ENCODE measurements at places on chromosomes 11 and 22.
A peak's percentile ranks its signal among the peaks of the same experiment; 100 is the strongest.

DNA sequence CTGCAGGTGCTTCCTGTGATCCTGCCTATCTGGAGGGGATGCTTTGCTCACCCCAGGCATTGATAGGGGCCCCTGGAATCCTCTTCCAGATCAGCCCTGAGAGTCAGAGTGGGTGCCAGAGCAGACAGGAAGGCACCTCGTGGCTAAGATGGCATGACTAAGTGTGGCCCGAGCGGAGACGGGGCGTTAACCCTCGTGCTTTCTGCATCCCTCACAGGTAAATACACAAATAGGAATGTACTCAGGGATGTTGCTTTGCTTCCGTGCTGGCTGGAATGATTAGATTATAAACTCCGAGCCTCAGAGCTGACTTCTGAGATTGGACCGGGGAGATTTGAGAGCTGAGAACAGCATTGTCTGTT, 312.7 kb upstream of the B3GAT1 start:
- DNase-seq: no peak

GRCh38 chr11:2256293-2256913, 14.0 kb downstream of the ASCL2 start:
- DNase-seq: no peak

- peak; percentile 39 for DNase-seq
Measured at GRCh38 chr11:78796956-78797355, 222.3 kb upstream of the NARS2 start.

DNA sequence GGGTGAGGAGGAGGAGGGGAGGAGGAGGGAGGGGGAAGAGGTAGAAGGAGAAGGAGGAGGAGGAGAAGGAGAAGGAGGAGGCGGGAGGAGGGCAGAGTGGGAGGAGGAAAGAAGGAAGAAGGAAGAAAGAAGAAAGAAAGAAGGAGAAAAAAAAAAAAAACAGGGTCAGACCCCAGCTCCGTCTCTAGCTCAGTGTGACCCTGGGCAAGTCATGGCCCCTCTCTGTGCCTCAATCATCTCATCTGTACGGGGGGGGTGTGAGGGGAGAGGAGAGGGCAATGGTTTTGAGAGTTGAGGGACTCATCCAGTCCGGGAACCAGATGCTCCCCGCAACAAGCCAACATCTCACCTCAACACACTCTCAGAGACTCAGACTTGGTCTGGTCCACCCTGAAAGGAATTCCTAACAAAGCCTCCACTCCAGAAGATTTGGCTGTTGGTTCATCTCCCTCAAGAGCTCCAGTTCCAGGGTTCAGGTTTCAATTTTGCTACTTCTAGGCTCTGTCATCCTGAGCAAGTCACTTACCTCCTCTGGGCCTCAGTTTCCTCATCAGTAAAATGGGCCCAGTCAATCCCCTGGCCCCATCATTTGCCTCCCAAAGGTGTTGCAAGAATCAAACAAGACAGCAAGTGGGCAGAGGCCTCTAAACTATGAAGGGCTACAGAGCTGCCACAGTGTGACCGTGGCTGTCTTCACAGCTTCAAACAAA, 7.7 kb downstream of the CARD10 start:
- no peak for DNase-seq

- DNase-seq: no peak
Measured at GRCh38 chr11:24567380-24567779, 70.5 kb downstream of the LUZP2 start.

- no peak for DNase-seq
Measured at GRCh38 chr22:49084206-49084605, 743.5 kb downstream of the BRD1 start.

DNA sequence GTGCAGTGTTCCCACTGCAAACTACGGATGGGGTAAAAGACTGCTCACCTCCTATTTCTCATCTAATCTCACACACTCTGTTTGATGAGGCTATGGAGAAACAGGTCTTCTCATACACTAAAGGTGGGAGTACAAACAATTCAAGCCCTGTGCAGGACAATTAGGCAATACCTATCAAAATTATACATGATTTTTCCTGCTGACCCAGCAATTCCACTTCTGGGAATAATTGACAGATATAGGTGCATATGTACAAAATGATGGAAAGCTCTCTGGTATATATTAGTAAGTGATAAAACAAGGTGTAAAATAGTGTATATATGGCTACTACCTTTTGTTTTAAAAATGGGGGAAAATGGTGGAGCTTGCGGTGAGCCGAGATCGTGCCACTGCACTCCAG, 23.1 kb downstream of the BDNF start:
- no peak for DNase-seq

DNA sequence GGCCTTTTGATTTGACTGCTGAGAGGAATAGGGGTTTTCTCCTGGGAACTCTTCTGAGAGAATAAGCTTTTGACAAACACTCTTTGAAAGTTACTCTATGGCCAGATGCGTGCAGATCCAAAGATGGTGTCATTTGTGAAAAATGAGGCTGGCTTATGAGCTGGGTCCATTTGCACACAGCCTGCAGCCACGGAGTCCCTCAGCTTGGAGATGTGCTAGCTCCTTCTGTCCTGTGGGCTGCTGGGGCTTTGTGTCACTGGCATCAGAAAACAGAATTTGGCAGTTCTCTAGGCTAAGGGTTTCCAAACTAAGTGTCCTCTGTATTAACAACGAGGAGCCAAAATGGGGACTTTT, 702.4 kb downstream of the NTM start:
- DNase-seq: no peak

DNA sequence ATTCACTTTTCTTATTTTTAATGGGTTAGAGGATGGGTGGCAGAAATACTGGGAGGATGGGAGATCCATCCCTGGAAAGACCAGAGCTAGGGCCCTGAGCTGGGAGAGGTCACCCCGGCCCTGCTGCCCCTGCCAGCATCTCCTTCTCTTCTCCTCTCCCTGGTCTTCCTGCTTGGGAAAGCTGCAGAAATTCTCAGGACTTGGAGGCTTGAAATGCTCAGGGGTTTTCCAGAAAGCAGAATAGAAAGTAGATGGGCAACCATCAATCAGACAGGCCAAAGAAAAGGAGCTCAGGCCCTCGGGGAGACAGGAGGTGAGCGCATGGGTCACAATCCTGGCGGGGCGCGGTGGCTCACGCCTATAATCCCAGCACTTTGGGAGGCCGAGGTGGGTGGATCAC, 1.5 kb downstream of the APOBEC3H start:
- DNase-seq: no peak

DNA sequence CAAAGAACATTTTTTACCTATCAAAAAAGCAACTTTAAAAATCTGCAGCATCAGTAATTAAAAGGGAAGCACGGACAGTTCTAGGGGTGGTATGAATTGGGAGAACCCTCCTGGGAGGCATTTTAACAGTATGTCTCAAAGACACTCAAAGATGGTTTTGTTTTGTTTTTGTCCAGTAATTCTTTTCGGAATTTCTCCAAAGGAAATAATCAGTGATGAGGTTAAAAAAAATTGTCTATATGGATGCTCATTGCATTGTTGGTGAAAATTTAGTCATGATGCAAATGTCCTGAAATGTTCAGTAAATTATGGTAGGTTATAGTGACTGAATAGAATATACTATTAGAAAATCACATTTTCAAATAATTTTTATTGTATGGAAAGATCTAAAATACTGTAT, 115.1 kb downstream of the ATXN10 start:
- no peak for DNase-seq

- DNase-seq: no peak
Measured at GRCh38 chr22:37165940-37166674, 16.4 kb upstream of the IL2RB start.

GRCh38 chr11:93519179-93519578, 24.0 kb downstream of the SMCO4 start:
- no peak for DNase-seq

DNA sequence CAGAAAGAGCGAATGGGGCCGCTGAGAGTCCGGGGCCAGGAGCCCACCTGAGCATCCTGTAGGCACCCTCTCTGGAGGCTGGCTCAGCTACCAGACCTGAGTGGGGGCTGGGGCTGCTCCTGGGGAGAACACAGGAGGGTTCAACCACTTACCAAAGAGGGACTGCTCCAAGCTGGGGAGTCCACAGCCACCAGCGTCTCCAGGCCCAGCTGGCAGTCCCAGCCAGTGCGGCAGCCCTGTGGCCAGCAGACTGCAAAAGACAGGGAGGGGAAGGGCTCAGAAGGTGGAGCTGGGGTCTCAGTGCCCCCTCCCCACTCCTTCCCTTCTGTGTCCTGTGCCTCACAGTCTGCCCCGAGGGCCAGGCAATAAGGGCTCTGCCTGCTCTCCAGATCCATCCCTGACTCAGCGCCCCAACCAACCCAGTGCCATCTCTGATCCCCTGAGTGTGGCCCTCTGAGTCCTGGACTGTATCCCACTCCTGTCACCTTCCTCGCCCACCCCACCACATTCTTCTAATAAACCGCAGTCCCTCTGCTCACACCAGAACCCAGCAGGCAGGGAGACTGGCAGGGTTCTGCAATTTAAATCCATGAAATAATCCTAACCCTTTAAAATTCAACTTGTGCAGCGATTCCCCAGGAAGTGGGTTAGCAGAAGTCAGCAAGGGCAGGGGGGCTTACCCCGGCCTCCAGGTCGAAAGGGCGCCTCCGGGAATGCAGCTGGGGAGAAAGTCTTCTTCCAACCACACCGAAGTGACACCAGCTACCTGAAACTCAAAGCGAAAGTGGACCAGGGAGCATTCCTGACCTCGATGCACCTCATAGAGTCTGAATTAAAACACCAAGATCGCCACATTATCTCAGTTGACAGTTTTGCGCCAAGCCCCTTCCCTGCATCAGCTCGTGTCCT, 13.3 kb downstream of the CHST1 start:
- DNase-seq: no peak

- no peak for DNase-seq
Measured at GRCh38 chr22:29109822-29110221, 37.0 kb downstream of the KREMEN1 start.

DNA sequence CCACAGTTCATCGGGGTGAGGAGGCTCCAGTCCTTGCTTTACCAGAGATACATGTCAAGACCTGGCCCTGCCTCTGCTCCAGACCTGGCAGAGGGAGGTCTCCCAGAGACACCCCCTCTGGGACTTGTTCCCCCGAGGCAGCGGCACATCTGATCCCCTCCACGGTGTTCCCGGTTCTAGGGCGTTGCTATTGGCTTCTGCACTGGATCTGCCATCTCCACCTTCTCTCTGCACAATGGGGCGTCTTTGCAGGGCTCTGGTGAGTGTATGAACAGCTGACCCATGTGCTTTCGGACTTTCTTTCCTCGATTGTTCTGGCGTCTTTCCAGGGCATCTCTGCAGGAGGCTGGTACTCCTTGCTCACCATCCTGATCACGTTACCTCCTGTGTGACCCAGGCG, 930.4 kb downstream of the TBC1D22A start:
- no peak for DNase-seq

- no peak for DNase-seq
Measured at GRCh38 chr11:34620820-34621792, at the start of gene EHF. Gene EHF, plus strand, starts transcription at chr11:34621093. Its CDS starts 21,538 bp downstream, at chr11:34642631.

- no peak for DNase-seq
Measured at GRCh38 chr11:125256541-125257189, 92.1 kb downstream of the PKNOX2 start.

DNA sequence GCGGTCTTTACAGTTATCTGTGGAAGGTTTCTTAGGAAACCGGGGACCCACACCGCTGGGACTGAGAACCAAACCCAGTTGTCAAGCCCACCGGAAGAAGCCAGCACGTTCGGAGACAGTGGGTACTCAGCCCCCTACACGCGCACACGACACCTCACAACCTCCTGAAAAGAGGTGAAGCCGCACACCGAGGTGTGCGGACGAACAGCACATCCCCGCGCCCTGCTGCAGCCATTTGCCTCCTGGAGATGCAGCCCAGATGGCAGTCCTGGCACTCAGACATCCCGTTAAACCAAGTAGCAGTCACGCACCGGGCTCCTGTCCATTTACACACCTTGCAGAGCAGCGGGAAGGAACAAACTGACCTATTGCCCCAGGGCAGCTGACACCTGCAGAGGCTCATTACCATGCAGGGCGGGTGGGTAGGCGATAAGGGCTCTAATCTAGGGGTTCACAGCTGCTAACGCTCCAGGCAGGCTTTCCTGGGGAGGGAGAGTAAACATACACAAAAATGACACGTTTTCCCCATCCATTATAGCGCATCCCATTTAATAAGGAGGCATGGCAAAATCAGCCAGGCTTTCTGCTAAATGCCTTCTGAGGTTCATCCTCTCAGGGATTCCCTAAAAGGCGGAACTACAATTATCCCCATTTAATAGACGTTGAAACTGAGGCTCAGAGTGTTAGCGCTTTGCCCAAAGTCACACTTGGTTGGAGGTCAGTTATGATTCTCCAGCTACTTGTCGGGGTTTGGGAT, 864 bp upstream of the EHBP1L1 start:
- DNase-seq: no peak

- DNase-seq: no peak
Measured at GRCh38 chr11:122754553-122755322, 83.6 kb upstream of the CRTAM start.

- DNase-seq: no peak
Measured at GRCh38 chr22:38347944-38348750, 30.9 kb upstream of the CSNK1E start.

DNA sequence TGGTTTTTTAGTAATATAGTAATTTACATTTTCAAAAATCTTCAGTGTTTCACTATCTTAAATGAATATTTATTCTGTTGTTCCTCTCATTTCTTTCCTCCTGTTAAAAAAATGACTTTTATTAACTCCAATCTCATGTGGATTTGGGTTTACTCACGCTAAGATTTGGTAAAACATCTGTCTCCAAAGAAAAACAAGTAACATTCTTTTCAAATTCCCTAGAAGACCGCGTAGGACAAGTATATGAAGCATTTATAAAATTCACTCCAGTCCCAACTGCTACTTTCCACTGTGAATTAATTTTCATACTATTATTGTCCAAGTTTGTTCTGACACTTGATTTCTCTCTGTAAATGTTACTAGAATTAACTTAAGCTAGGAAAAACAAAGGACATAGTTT, 26.2 kb downstream of the SBF2 start:
- DNase-seq: no peak

DNA sequence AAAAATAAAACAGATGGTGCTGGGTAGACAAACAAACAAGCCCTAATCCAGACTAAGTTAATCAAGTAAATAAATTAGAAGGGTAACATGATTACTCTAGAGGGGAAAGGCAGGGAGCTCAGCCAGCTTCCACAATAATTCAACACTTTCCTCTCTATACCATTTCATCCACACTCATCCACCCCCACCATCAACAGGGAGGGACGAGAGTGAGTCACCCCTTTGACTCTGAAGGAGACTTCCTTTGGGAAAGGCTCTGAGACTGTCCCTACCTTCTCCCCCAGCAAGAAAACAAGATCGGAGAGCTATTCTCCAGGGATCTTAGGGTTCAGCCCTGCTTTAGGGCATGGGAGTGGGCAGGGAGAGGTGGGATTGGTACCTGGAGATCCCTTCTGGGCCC, 33.1 kb downstream of the TRIM66 start:
- DNase-seq: peak; percentile 36

Measured in NCI-H226 (cell line).